ENCODE measurements at places on chromosomes 11 and 22.

GRCh38 chr11:134939905-134940304 lies 527.9 kb upstream of the B3GAT1 start:
- DNase-seq, result no peak

DNA sequence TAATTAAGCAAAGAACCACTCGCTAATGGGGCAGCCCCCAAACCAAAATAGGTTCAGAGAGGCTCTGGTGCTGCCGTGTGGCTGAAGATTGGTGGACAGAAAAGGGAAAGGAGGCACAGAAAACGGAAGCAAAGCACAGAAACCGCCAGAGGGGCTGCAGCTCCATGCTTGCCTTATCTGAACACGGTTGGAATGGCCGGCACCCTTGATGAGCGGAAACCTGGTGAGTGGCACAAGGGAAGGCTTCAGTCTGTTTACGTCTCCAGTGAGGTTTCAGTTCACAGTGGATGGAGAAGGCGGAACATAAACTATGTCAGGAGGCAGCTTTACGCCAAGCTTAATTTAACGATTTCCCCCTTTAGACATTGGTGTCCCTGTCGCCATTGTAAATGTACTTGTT lies 5.2 kb upstream of the PRR33 start:
- no peak for DNase-seq

DNA sequence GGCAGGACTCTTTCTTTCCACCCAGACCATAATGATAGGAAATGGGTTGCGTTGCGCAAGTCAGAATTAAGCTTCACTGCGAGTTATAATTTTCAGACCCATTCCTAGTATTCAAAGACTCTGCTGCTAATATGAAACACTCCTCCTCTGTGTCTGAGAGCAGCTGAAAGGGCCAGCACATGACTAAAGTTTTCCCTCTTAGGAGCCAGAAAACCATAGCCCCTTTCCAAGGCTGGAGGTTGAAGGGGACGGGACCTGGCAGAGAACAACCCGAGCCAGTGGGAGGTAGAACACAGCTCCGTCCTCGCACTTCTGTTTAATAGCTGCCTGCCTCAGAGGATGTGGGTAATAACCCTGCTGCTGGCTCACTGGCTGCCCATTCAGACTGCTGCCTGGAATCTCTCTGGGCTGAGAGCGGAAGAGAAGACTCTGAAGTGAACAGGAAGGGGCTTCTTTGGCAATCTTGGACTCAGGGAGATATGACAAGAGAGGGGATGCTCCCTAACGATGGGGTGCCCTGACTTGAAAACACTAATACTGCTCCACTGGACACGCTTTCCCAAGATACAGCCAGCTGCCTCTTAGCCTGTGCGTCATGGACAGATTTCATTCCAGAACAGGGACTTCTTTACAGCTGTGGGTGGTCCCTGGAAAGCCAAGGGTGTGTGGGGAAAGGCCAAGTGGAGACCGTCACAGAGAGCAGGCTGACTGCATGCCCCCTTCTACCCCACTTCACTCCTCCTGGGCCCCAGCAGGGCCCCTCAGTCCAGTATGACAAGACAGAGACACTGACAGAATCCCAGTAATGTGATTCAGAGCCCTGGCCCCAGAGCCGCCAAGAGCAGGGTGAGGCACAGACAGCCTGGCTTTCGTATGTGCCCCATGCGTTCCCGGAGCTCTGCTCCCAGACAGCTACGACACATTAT lies 156.9 kb downstream of the FEZ1 start:
- no peak for DNase-seq

DNA sequence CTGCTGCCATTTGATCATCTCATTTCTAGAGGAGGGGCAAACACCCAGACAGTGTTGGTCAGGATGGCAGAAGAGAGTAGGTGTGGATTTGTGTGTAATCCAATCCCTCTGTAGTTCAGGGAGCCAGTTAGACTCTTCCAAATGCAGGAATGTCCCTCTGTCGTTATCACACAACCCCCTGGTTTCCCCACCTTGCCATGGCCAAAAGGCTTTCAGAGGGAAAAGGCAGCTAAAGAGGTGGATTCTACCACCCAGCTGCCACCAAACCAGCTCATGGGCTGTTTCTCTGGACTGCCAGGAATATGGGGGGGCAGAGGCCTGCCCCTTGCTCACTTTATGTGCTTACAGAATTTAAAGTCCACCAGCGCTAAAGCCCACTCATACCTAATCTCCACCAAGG lies 18.1 kb downstream of the TSKU start:
- no peak for DNase-seq

- DNase-seq, result no peak
These were observed 6.0 kb upstream of the PNPLA5 start for GRCh38 chr22:43897751-43898261.

DNA sequence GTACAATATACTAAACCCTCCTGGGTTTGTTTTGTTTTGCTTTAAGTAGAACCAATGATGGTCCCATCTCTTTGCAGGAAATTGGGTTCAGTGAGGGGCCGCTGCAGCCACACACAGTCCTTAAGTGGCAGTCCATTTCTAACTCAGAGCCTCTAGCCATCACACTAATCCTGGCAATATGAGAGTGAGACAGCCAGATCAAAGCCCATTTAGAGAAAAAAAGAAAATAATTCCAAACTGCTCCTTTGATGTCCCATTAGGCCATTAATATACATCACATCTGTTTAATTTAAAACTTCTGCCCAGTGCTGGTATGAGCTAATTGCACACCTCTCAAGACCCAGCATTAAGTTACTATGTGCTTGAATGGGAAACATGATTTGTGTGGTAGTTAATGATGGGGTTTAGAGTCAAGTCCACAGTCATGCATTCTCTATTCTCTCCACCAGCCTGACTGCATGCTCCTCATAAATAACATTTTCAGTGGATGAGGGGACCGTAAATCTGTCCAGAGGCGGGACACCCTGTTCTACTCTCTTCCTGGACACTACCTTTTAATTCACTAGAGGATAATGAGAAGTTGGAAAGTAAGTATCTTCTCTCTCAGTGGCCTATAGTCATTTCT lies 53.8 kb upstream of the BIRC3 start:
- no peak for DNase-seq

DNA sequence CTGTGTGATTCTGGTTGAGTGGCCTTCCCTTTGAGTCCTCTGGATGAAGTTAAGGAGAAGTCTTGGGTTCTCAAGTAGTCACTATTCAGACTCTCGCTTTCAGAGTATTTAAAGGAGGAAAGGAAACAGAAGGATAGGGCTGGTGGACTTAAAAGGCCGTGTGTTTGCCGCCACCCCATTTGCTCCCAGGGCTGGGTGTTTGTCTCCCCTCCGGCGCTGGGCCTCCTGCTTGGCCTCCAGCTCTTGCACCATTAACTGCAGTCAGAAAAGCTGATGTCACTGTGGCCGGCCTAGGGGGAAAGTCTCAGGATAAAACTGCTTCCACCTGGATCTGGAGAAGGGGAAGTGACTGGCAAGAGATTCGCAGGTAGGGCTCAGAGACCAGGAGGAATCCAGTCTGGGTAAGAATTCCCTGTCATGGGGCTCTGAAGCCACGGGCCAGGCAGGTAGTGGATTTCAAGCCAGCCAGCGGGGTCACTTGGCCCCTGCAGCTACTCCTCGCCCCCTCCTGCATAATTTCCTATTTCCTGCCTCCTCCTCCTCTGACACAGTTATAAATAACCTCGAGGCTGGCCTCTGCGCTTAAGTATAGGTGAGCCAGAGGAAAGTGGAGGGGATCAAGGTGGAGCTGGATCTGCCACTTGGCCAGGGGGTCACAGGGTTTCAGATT lies 17.1 kb downstream of the TIMP3 start:
- DNase-seq, result no peak

GRCh38 chr22:17806437-17806836 lies 32.2 kb upstream of the BID start:
- no peak for DNase-seq
